NAMALWA (cell line): ENCODE measurements at places on chromosomes 13 and 19.

- DNase-seq = no peak
Observed at GRCh38 chr13:46614582-46614981, 61.6 kb downstream of the LRCH1 start.

DNA sequence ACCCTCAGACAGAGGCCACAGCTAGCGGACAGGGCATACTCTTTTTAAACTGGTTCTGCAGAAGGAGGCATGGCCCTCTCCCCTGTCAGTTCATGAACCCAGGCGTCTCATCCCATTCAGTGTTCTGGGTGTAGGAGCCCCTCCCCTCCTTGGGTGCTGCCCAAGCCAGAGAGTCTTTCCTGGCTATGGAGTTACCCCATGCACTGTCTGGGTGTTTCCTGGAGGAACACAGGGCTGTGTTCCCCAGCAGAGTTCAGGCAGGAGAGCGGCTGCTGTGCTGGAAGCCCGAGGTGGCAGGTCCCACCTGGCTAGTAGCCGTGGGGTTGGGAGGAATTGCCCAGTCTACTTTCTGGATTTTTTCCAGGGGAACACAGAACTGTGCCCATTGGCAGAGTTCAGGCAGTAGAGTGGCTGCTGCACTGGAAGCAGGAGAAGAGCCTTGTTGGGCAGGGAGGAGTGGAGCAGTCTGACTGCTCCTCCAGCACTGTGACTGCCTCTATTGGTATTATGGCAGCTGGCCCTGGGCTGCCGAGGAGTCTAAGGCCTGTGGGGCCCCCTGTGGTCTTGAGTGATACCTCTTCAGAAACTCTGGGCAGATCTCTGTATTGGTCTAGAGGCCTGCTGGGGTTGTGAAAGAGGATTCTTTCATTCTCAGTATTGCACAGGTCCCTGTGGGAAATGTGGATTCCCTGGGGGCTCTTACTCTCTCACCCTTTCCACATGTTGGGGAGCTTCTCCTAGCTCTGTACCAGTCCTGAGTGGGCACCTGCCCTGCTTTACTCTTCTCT, 168.3 kb downstream of the PCDH20 start:
- DNase-seq = peak; percentile 12

DNA sequence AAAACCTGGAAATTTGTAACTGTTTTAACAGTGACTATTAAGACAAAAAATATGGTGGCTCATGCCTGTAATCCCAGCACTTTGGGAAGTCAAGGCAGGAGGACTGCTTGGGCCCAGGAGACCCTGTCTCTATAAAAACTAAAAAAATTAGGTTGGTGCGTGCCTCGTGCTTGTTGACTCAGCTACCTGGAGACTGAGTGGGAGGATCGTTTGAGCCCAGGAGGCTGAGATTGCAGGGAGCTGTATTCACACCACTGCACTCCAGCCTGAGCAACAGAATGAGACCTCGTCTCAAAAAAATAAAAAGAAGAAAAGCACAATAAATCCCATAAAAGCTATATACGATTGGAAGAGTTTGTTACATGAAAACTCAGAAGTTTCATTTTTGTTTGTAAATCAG, 23.7 kb downstream of the KLF5 start:
- DNase-seq = no peak

DNA sequence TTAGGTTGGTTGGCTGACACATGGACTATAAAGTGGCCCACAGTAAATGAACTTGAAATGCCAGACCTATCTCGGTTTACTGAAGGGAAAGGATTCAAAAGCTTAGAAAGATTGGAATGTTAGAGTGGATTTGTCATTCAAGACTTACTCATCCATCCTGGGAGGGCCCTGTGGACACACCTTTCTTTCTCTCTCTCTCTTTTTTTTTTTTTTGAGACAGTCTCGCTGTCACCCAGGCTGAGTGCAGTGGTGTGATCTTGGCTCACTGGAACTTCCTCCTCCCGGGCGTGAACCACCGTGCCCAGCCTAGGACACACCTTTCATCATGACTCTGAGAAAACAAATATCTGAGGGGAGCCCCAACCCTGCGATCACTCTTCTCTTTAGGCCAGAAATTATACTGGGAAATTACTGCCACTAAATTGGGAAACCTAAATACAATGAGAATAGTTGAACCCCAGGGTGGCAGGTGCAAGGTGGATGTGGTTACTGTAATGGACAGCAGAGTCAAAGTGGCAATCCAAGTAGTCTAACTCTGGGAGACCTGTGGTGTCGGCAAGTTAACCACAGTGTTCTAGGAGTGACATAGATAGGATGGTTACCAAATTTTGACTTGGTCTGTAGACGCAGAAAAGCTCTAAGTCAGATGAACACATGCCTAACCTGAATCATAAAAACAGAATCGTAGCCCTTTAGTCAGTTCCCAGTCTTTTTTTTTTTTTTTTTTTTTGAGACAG, 47.1 kb upstream of the ZMYM5 start:
- DNase-seq = no peak

DNA sequence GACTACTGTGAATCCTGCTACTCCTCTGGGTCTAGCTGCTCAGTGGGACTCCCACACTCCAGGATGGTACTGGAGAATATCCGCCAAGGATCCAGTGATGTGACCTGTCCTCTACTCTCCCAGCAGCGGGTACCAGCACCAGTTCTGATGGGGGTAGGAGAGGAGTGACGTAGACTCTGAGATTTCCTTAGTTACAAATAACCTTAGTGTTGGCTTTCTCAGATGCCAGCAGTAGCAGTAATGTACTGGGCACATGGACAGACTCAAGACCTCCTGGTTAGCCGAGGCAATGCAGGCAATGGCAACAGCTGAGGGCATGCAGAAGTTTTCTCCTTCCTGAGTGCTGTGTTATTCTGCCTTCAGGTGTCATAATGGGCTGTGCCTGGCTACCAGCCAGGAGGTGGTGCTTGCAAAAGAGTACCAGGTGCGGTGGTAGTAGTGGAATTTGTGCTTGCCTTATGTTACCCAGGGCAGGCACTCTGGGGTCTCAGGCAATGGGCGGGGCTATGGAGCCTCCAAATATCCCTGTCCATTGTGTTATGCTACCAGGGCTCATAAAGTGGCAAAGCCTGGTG, 105.3 kb upstream of the KLF5 start:
- no peak for DNase-seq

DNA sequence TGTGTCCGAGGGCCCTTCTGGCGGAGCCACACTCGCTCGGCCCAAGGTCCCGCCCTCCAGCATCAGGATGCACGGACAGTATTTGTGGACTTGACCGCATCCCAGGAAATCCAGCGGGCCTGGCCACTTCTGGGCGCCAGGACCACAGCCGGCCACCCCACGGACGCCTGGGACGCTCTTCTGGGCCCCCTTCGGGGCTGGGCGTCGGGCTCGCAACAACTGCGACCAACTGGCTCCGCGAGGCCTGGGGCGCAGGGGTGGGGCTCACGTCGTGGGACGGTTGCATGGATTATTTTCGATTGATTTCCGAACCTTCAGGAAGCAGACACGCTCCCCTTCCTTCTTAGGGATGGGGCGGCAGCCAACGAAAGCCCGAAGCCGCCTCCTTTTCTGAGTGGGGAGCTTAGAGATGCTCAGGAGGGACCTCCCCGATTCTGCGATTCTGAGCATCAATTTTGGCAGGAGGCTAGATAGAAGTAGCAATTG, 521 bp upstream of the NUP58 start:
- DNase-seq = no peak
